Hematopoietic multipotent progenitor cell (in vitro differentiated cells): ENCODE measurements at places on chromosomes 16 and 17. TPM values are rescaled to one million over a fixed set of nuclear protein-coding genes. Genes with fewer than 3 reads are reported as not detected.

PLCD3 gene
- total RNA-seq = 8.1 TPM

SCARF1 gene
- 60.3 TPM for total RNA-seq

ZNF597 gene
- 1.6 TPM for total RNA-seq

- no peak for DNase-seq
Measured at GRCh38 chr17:43967251-43967875, 13.6 kb upstream of the PYY start.

- no peak for DNase-seq
Measured at GRCh38 chr16:68347605-68348004, 36.8 kb downstream of the PRMT7 start.

DNA sequence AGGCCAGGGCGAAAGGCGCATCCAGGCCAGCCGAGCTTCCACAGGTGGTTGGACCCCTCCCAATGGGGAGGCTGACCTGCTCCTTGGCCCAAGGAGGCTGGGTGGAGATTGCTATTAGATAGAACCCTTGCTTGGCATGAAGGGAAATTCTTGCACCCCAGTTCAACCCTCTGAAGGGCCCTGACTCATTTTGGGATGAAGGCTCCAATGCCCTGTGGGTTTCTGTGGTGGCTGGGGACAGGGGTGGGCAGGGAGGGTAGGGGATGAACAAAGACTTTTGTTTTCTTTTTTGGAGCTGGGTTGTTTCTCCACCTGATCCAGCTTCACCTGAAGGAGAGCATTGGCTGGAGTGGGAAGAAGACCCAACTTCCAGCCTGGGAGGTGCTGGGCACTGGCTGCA is 16.7 kb upstream of the TBX21 start:
- no peak for DNase-seq

- DNase-seq = no peak
Measured at GRCh38 chr16:8808613-8809353, 11.1 kb downstream of the PMM2 start.

DNA sequence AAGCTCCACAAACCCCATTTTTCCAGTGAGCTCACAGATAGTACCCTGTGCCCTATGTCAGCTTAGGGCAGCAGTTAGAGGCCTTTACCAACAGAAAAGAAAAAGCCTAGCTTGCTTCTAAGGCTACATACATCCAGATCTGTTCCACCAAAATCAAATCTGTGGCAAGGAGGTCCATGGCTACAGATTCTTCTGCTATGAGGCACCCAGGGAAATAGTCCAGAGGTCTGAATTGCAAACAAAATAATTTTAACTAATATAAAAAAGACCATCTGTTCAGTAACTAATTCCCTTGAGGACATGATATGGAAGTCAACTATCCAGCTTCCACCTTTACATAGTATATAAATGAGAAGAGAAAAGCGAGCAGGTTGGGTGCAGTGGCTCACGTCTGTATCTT is 129.3 kb downstream of the PARN start:
- DNase-seq = no peak

DNA sequence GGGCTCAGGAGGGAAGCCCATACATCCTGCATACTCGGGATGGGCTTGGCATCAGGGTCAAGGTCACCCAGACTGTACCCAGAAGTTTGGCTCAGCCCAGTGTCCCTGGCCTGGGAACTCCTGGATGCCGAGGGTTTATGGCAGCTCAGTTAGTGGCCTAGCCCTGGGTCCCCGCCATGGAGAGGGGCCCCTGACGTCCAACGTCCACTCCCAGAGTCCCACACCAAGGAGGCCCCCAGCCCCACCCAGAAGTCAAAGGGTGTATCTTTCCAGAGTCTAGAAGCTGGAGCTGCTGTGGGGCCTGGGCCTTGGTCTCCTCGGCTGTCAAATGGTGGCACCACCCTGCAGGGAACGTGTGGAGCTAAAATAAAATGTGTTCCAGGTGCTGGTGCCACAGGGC is 76.4 kb downstream of the SREBF1 start:
- DNase-seq = no peak

GRCh38 chr16:19864566-19864965 is 20.1 kb downstream of the GPRC5B start:
- DNase-seq = no peak

- no peak for DNase-seq
Measured at GRCh38 chr17:79617304-79617703, 6.5 kb upstream of the RBFOX3 start.

DNA sequence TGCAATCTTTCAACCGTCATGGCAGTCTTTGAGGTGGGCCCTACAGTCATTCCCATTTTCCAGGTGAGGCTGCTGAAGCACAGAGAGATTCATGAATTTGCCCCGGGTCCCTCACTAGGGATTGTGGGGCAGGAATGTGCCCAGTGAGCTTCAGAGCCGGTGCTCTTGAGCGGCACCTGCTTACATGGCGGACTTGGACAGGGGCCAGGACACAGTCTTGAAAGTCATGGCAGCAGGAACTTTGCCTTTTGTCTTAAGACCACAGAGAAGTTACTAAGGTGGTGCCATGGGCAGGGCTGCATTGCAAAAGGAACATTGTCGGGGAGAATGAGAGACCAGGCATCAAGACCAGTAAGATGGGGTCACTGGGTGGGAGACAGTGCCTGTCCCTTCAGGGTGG is 363.4 kb downstream of the FOXL1 start:
- DNase-seq = no peak

ADAMTS18 gene
- total RNA-seq = not detected

KRT40 gene
- not detected for total RNA-seq

DNA sequence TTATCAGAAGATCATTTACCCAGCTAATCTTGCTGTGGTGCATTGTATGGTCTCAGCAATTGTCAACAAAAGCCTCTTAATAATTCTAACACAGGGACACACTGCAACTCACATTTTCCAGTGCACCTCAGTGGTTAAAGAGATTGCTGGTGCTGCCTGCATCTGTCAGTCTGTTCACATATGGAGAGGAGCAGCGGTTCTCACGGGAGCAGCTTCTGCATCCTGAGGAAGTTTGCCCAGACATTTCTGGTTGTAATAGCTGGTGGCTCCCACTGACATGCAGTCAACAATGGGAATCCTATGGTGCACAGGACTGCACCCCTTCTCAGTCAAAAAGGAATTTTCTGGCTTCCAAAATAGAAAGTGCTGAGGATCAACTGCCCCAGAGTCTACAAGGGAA is 7.8 kb downstream of the GGA2 start:
- DNase-seq = no peak

ZG16 gene
- not detected for total RNA-seq

DNA sequence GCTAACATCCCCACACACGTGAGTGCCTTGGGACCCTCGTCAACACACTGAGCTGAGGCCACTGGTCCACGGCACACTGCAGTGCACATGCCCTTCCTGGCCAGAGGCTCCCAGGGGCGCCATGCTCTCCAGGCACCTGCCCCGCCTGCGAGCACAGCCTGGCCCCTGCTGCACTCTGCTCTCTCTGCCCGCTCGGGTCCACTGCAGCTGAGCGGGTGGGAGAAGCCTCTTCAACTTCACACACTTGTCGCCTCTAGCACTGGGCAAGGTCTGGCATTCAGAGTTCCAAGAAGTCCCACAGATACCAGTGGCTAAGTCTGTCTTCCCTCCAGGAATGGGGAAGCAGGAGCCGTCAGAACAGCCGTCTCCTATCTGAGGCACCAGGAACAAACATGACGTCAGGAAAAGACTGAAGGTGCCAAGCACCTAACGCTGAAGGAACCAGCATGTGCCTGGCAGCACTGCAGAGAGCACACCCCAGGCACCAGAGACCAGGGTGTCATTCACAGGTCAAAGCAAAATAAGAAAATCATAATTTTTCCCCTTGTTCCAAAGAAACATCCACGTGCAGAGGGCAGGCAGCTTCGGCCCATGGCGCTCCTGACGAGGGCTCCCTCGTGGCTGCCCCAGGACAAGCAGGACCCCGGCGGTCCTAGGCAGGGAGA is 82.9 kb downstream of the ZNF778 start:
- DNase-seq = no peak

DNA sequence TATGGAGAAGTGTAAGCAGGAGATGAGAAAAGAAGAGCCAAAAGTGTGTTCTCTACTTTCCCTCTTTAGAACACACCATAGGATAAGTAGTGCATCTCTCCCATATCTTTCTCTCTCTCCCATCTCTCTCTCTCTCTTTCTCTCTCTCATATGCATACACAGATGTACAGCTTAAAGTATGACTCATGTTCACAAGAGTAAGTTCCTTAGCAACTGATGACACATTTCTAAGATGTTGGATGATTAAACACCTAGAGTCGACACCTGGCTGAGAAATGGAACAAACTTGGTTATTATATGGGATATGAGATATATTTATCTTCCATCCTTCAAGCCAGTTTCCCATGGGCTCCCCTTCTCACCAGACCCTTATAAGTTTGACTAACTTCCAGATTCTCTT is 113.5 kb downstream of the TMEM132E start:
- no peak for DNase-seq

GRCh38 chr17:64741038-64741641 is 79.0 kb upstream of the SMURF2 start:
- DNase-seq = no peak

KCNH4 gene
- total RNA-seq = 0.27 TPM

- no peak for DNase-seq
Measured at GRCh38 chr16:54633943-54634362, 296.7 kb upstream of the IRX5 start.

- no peak for DNase-seq
Measured at GRCh38 chr16:23615805-23616204, 19.7 kb upstream of the NDUFAB1 start.

KRT32 gene
- not detected for total RNA-seq

GRCh38 chr17:9594065-9594464 is 17.6 kb downstream of the CFAP52 start:
- no peak for DNase-seq

C17orf107 gene
- 18.3 TPM for total RNA-seq

- DNase-seq = no peak
Measured at GRCh38 chr17:61250335-61250890, 149.2 kb upstream of the TBX2 start.

CCT6B gene
- total RNA-seq = 1.3 TPM

DNA sequence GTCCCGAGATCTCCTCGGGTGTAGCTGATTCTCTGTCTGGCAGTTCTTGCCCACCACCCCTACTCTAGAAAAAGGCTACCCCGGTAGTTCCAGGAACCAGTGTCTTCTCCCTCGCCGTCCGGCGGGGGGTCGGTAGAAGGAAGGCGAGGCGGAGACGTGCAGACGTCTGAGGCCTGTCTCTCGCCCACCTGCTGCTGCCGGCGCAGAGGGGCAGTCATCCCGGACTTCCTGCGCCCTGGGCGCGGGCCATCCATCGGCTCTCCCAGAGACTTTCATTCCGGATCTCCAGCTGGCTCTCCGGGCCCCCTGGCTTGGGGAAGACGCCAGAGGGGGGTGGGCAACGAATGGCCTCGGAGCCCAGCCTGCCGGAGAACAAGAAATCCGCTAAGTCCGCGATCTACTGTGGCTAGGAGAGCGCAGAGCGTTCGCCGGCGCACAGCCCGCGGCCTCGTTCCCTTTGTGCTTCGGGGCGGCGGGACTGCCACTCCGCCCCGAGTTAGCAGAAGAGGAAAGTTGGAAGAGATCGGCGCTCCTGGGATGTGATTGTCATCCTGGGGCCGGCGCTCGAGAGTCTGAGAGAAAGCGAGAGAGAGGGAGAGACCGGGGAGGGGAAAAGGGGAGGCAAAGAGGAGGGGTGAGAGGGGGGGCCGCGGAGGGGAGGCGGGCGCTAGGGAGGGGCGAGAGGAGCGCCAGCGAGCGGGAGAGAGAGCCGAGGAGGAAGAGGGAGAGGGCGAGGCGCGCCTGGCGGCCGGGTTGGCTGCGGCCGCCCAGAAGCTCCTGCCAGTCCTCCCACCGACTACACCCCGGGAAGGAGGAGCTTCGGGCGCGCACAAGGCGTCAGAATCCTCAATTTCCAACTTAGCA is at the start of gene IRX5:
IRX5 (plus strand) TSS at position 861 of the 864 bp plus-strand sequence. CDS start 334 bp downstream, outside the sequence.
- no peak for DNase-seq

GRCh38 chr16:78929841-78930240 is 670.7 kb downstream of the MAF start:
- no peak for DNase-seq

- DNase-seq = no peak
Measured at GRCh38 chr16:10581507-10581906, 1.1 kb upstream of the EMP2 start.

GRCh38 chr17:46264456-46265198 is 30.3 kb upstream of the LRRC37A start:
- no peak for DNase-seq

CD300A gene
- 52.0 TPM for total RNA-seq
